ENCODE measurements at places on chromosomes 7 and 10.

- no peak for DNase-seq
These were observed 5.8 kb upstream of the CPA1 start for GRCh38 chr7:130374507-130374906.

GRCh38 chr10:22854935-22855421 lies 72.9 kb upstream of the ARMC3 start:
- no peak for DNase-seq

DNA sequence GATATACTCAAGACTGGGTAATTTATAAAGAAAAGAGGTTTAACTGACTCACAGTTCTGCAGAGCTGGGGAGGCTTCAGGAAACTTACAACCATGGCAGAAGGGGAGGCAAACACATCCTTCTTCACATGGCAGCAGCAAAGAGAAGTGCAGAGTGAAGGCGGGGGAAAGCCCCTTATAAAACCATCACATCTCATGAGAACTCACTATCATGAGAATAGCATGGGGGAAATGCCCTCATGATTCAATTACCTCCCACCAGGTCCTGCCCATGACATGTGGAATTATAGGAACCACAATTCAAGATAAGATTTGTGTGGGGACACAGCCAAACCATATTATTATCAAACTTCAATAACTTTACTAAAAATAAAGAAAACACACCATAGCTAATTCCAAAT lies 30.4 kb upstream of the JAZF1 start:
- DNase-seq = no peak

GRCh38 chr10:93874309-93875031 lies 19.3 kb upstream of the SLC35G1 start:
- DNase-seq = no peak

- no peak for DNase-seq
These were observed 74.3 kb upstream of the CSTF2T start for GRCh38 chr10:51773681-51774080.

- DNase-seq = no peak
These were observed 3.9 kb downstream of the MET start for GRCh38 chr7:116675812-116676355.

GRCh38 chr7:66170309-66171231 lies 34.6 kb upstream of the TPST1 start:
- DNase-seq = no peak

DNA sequence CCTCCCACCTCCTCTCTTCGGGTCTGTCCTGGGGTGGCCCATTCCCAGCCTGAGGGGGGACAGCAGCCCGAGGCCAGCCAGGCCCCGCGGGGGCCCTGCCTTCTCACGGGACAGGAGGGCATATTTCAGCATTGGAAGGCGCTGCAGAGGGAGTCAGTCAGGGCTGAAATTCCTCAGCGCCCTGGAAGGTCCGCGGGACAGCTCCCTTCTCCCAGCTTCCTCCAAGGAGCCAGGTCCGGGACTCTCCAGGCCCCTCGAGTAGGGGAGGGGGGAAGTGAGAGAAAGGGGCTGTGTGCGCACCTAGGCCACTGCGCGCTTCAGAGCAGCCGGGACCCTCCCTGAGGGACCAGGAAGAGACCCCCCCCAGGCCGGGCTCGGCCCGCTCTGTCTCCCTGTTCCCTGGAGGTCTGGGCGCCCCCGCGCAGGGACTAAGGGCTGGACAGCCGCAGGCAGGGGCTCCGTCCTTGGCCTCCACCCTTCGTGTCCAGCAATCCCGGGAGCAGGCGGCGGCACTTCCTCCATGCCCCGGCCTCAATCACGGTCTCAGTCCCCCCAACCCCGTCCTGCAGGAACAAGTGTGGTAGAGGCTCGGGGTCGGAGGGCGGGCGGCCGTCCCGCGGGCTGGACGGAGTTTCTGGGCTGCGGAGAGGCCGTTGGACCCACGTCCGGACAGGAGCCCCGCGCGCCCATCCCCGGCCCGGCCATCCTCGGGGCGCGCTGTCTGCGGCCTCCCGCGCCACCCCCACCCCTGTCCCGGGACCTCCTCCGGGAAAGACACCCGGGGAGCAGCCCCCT lies 6.0 kb upstream of the ELFN1 start:
- peak; percentile 8 for DNase-seq

DNA sequence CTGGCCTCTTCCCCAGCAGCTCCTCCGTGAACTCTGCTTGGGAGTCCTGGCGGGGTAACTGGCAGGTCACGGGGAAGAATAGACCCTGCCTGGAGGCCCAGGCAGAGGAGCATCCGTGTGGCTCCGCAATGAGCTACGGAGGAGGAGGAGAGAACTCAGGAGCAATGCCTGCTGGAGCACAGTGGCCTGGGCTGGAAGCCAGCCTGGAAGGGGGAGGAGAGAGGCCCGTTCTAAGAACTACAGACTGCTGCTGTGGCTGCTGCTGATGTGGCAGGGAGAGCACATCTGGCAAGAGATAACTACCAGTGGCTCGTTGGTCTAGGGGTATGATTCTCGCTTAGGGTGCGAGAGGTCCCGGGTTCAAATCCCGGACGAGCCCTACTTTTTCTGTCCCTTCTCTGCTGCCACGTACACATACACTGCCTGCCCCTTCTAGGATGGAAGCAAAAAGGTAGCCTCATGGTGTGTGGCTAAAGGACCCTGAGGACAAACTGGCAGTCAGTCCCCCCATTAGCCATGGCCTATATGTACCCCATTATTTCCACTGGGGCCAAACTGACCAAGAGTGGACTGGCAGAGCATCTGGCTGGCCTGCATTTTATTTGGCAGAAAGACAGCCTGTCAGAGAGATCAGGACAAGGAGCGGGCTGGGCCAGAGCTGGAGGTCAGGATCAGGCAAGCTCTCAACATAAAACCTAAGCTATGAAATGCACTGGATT lies 7.7 kb upstream of the OPN1SW start:
- DNase-seq = peak; percentile 20

- no peak for DNase-seq
These were observed 26.3 kb downstream of the DOCK1 start for GRCh38 chr10:126931544-126931943.

- DNase-seq = no peak
These were observed 305.8 kb upstream of the KCND2 start for GRCh38 chr7:119967221-119967620.

- DNase-seq = no peak
These were observed 140.1 kb downstream of the DIP2C start for GRCh38 chr10:549391-549790.

DNA sequence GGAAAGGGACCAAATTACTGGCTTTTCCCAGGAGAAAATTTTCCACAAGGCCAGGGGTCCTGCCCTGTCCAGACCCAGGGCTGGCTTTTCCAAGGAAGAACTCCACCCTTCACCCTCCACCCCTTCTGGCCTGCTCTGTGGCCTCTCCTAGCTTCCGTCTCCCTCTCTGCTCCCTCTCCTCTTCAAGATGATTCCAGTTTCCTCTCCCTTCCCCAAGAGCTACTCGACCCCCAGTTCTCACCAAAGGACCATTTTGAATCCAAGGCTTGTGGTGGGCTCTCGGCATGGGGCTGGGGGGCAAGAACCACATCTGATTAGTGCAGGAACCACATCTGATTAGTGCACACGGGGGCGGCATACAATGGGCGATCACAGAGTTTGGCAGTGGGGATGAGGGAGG lies 7.7 kb downstream of the CHAT start:
- DNase-seq = no peak

GRCh38 chr10:31822150-31822549 lies 106.5 kb downstream of the ARHGAP12 start:
- DNase-seq = no peak

- no peak for DNase-seq
These were observed 150.3 kb upstream of the WNT16 start for GRCh38 chr7:121178452-121178851.
